Body of pancreas (tissue), 4 donors: ENCODE measurements at places on chromosomes 4 and X. TPM values are rescaled to one million over a fixed set of nuclear protein-coding genes. Genes with fewer than 3 reads are reported as not detected.

DNA sequence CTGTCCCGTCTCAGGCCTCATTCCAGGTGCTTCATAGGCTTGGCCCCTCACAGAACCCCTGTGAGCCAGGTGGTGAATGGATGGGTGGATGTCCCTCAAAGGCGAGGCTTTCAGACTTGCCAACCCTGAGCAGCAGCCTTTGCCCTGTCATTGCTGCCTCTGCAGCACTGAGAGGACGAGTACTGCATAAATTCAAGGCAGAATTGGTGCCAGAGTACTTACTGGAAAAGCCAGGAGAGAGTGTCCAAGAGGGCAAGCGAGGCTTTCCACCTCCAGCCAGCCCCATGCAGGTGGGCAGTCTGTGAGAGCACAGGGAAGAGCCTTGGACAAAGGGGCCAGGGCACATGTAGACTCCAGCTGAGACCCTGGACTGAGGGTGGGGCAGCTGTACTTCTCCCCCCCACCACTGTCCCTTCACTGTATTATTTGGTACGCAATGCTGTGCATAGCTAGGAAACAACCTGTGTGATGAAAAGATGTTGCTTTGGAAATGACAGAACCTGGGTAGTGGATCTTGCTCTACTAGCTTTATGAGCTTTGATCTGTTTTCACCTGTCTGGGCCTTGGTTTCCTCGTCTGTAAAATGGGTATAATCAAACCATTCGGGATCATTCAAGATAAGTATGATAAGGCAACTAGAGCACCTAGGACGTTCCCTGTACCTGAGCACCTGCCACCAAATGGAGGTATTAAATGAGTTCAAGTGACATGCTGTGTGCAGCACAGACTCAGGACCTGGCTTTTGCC lies 224.9 kb upstream of the PSAPL1 start:
- no peaks in the 10 kb centered on the region for H3K4me1 ChIP-seq
- DNase-seq: no peak
- no peak overlapping the region for H3K27ac ChIP-seq
- H3K27me3 ChIP-seq: no peaks in the 10 kb centered on the region
- no peak overlapping the region for H3K4me3 ChIP-seq

DNA sequence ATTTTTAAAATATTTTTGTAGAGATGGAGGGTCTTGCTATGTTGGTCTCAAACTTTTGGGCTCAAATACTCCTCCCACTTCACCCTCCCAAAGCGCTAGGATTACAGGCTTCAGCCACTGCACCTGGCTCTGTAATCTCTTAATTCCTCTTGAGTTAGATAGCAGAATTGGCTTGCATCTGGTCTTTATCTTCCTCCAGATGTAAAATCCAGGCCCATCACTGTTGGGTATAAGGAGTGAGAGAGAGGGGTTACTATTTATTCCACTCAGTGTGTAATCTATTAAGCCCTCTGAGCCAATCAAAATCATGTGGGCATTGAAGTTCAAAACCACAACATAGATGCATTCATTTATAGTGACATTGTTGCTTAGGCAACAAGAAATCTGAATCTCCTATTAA lies 33.9 kb downstream of the ANK2 start:
- no peaks in the 10 kb centered on the region for H3K36me3 ChIP-seq
- no peak overlapping the region for H3K4me3 ChIP-seq
- DNase-seq: no peak
- no peaks in the 10 kb centered on the region for H3K4me1 ChIP-seq

DNA sequence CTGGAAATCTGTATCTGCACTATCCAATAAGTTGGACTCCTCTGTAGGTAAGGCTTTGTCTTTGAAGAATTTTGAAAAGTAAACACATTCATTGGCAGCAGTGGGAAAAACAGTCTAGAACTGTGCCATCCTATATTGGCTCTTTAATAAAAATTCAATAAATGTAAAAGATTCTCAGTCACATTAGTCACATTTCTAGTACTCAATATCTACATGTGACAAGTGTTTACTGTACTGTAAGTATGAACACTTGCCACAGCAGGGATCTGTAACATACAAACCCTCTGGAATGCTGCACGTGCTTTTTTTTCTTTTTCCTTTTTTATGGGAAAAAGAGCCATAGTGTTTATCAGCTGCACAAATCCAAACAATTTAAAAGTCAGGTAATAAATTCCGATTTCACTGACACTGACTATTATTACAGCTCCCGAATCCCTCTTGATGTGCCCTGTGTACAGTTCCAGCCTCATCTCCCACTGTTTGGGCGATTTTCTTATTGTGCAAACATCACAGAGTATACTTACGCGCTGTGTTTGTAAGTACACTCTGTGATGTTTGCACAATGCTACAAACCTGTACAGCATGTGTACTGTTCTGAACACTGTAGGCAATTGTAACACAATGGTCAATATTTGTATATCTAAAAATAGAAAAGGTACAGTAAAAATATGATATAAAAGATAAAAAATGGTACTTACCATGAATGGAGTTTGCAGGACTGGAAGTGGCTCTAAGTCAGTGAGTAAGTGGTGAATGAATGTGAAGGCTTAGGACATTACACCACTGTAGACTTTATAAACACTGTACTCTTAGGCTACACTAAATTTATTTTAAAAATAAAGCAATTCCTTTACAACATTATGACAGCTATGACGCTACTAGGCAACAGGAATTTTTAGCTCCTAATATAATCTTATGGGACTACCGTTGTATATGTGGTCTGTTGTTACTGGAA lies 8.7 kb downstream of the PYURF start:
- DNase-seq: no peak
- peaks cover 13% of the 10 kb centered on the region for H3K4me1 ChIP-seq
- H3K4me3 ChIP-seq: no peak overlapping the region

IQCM gene
- total RNA-seq: not detected
